ENCODE measurements at places on chromosomes 11 and 22.

DNA sequence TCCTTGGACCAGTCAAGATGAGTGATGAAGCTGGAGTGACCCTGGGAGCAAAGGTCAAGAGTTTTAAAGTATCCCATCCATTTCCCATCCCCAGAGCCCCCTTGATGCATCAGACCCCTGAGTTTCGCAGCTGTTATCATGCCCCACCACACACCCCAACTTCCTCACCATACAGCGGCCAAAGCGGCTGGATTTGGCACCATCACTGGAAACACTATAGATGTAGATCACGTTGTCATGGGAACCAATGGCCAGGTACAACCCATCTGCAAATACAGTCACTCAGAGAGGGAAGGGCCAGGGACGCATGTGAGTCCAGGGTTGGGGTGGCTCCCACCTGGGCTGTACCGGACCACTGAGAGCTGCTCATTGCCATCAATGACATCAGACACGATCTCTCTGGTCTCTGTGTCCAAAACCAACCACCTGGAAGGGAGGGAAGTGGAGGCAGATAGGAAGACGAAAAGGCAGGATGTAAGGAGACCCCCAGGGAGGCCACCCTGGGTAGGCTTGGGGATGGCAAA, 2.2 kb upstream of the MTA2 start:
- DNase-seq = no peak

DNA sequence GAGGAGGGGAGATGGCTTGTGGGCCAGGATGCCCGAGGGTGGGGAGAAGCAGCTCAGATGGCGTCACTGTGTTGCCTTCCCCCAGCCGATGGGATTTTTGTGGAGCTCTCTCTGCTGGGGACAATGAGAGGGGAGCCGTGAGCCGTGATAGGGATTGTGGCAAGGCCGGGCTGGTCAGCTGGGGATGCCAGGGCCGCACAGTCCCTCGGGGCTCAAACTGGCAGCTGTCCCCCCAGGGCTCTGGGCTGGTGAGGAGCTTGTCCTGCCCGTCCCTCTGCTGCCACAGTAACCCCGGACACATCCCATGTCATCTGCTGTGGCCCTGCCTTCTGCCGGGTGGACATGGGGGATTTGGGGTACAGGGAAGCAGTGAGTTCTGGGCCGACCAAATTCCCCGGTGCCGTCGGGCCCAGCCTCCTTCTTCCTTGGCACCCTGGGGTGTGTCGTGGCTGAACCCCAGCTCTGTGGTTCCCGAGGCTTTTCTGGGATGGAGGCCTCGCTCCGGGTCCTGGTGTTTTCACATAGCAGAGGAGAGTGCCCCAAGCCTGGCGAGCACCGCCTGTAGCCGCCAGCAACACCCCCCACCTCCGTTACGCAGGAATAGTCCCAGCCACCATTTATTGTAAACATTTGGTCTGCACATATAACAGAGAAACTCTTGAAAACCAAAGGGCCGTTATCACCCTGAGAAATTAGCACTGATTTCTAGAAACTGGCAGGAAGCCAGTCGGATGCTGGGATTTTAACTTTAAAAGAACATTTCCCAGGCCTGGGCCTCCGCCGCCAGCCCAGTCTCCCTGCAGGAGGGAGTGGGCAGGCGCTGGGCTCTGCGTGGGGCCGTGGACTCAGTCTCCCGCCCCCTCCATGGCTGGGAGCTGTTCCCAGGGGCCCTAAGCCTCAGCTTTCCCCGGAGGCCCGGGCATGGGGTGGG, 9.9 kb downstream of the BRSK2 start:
- DNase-seq = no peak

- no peak for DNase-seq
Measured at GRCh38 chr22:36907253-36908195, 5.9 kb upstream of the CSF2RB start.

GRCh38 chr11:94734563-94735275, 33.4 kb upstream of the AMOTL1 start:
- DNase-seq = no peak

DNA sequence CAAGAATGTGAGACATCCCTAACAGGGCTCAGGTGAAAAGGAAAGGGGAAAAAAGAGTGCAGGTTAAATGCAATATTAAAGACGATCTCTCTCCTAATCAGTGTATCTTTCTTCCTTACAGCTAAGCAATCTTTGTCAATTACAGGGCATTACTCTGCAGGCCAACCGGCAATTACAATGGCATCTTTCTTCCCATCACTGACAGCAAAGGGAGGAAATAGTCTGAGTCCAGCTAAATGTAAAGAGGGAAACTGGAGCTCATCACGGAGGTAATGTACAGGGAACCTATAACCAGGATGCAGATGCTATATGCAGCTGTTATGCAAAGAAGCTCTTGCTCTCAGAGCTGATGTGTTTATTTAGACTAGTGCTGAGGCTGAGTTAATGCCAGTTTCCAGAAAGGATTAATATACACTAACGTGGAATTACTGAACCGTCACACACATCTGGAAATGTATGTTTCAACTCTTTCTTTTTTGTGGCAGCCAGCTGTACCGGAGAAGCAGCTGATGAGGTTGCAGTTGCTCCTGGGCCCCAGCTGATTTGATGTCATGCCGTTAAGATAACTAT, 121.6 kb downstream of the KIRREL3 start:
- no peak for DNase-seq

DNA sequence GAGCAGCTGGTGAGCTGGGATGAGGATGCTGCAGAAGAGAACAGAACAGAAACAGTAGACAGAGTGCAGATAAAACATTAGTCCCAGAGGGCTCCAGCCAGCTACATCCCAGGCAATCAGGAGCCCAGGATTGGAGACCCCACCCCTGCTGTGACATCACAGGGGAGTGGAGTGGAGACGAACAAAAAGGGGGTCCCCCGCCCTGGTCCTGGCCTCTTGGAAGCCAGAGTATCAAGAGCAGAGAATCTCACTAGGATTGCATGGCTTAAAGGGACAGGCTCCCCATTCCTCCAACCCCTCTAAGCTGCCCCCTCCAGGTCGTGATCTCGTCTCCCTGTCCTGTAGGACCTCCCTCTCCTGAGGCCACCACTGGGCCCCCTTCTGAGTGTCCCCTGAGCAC, at the start of gene P2RX3:
Gene P2RX3, plus strand, starts transcription at position 211 of the 400 bp plus-strand sequence. CDS start 199 bp downstream, outside the sequence.
- no peak for DNase-seq

GRCh38 chr11:128575174-128575960, 12.0 kb downstream of the ETS1 start:
- DNase-seq = no peak

DNA sequence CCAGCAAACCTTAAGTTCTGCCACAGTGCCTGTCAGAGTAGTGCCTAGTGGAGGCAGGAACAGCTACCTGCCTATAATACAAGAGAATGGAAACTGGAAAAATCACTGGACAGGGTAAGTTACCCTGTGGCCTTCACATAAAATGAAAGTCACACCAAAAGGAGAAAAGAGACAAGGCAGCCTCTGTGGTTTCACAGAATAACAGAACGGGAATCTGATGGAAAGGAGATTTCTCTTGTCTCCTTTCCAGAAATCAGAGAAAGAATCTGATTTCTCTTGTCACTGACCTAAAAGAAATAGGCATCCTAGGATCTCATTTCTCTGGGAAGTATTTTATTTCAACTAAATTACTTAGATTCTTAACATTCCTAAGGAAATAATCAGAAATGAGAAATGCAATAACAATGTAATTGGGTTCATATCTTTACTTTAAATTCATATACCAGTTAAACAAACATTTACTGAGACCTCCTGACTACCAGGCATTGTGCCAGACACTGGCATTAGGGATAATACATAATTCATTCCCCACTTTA, 41.6 kb downstream of the PRCP start:
- no peak for DNase-seq

- no peak for DNase-seq
Measured at GRCh38 chr11:134541355-134541754, 129.3 kb upstream of the B3GAT1 start.

DNA sequence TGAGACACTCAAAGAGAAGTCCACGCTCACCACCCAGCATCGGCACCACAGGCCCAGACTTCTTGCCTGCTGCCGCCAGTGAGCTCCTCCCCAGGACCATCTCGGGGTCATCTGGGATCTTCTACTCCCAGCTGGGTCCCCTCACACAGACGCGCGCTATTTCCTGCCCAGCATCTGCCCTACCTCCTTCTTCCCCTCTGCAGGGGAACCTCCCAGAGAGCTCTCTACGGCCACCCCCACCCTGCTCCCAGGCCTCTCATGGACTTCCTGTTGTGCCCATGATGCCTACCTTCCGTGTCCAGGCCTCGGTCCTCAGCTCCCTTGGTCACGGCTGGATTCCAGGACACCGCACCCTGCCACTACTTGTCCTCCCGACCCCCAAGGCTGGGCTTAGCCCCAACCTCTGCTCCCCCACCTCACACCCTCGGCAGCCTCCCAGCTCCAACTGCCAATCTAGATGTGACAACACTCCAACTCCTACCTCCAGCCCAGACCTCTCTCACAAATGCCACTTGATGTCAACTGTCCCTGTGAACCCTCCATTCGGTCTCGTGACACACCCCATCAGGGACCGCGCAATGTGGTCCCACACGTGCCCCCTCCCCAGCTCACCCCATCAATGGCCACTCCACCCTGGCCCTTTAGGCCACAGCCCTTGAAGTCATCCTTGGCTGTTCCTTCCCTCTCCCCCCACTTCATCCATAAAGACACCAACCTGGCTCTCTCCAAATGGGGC, 45.3 kb downstream of the SGSM3 start:
- no peak for DNase-seq

DNA sequence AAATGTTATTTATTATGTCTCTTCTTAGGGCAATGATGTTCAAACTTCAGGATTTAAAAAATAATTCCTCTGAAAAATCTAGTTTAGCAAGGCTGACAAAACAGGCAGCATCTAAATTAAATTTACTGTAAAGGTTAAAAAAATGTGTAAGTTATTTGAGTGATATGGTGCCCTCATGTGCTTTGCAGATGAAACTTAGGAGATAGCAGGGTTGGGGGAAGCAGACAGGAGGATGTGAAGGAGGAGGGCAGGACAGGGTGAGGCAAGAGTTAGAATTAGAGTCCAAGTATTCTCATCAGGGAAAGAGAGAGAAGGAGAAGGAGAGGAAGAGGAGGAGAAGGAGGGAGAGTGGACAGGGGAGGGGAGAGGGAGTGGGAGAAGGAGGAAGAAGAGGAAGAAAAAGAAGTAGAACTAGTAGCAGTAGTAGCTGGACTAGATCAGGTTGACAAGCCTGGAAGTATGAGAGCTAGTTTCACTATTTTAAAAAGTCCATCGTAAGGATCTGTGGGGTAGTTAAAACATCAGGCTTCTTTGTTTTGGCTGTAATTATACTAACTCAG, 141.2 kb upstream of the SESN3 start:
- no peak for DNase-seq

GRCh38 chr22:36153501-36154422, 6.8 kb downstream of the APOL3 start:
- no peak for DNase-seq

DNA sequence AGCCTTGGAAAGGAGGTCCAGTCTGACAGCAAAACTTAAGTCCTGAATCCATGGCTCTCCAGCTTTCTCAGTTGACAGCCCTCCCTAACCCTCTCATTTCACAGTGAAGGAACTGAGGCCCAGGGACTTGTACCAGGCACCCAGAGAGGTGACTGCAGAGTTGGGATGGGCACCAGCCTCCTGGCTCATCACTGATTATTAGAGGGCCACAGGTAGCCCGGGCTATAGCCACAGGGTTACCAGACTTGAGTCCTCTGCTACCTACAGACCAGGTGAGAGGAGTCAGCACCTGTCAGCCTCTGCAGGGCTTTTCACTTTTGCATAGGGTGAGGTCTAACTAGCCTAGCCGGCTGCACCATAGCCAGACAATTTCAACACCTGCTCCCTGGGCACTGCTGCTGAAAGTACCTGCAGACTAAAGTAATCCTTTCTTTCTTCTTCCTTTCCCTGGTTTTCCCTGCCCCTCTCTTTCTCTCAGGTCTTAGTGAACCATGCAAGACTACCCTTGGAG, 37.6 kb downstream of the SYT13 start:
- no peak for DNase-seq

- DNase-seq = no peak
Measured at GRCh38 chr11:65389294-65389980, 3.0 kb downstream of the FRMD8 start.

GRCh38 chr11:10762913-10763421, 11.9 kb downstream of the CTR9 start:
- no peak for DNase-seq
